ENCODE measurements at places on chromosomes 5 and 9. TPM values are rescaled to one million over a fixed set of nuclear protein-coding genes. Genes with fewer than 3 reads are reported as not detected.

C9 gene
- polyA plus RNA-seq = 839 TPM

ADCY2 gene
- not detected for polyA plus RNA-seq

GMCL2 gene
- polyA plus RNA-seq = not detected

ZNF474 gene
- polyA plus RNA-seq = not detected

PRELID2 gene
- polyA plus RNA-seq = 1.1 TPM

GPR150 gene
- 0.07 TPM for polyA plus RNA-seq

NUTM2F gene
- polyA plus RNA-seq = not detected

SHC3 gene
- 0.03 TPM for polyA plus RNA-seq

- DNase-seq = peak; percentile 57
Observed at GRCh38 chr5:122999947-123000563, 36.5 kb downstream of the PPIC start.

- DNase-seq = no peak
Observed at GRCh38 chr5:109819878-109820277, 130.2 kb downstream of the MAN2A1 start.

DNA sequence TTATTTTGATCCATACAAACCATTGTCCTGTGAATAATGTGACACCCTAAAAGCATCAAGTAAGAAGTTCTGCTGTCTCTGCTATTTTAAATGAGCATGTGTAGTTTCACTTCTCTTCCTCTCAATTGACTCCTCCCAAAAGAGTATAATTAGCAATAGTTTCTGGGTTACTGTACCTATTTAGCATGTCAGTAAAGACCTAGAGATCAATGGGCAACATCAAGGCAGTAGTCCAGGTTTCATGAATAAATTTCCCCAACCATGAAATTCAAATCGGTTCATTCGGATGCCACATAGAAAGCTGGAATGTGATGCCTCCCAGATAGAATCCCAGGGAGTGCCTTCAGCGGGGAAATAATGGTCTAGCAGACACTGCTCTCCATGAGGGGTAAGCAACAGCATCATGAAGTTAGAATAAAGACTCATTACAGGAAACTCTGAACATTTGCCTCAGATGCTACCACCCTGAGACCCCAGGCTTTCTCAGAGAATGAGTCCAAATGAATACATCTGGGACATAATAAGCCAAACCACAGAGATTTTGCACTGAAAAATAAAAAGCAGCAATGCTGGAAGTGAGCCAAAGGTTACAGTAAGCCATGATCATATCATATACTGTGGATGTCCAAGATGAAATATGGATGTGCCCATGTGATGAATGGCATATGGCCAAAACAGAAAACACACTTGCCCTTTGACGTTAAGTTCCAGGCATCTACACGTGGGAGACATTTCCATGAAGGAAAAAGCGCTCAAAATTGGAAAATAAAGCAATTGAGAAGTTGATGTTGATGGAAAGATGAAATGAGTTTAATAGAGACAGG is 1107.0 kb upstream of the SEMA6A start:
- DNase-seq = no peak

DNA sequence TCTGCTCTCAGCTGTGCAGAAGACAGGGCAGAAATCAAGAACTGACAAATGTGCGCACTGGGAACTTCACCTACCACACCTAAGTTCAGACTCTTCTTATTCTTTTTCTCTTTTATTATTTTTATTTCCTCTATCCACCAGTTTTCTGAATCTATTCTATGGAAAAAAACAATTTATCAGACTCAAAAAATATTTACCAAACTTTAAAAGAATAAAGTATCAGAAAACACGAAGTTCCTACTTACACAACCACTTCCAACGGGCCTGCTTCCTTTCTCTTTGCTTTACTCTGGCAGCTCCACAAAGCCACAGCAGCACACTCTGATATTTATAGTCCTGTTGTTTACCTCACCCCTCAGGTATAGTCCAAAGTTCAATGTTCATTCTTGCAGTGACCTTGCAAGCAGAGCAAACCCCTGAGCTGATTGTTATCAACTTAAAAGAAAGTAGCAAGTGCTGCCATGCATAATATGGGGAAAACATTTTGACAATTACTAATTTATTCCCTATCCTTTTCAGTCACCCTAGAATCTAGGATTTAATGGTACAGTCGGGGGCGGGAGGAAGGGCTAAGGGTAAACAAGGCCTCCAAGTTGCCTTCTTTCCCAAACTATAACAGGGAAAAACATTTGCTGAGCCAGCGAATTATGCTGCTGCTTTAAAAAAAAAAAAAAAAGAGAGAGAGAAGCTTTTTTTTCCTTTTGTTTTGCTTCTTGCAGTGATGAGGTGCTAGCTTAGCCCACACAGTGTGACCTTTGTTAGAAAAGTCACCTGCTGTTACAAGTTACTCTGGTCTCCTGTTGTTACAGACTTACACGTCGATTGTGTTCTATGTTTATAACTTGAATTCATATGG is at the start of gene SELENOP:
TSS of gene SELENOP (minus strand) at position 302 of the 856 bp plus-strand sequence. CDS start 3,539 bp downstream, outside the sequence.
- DNase-seq = peak; percentile 70

DNA sequence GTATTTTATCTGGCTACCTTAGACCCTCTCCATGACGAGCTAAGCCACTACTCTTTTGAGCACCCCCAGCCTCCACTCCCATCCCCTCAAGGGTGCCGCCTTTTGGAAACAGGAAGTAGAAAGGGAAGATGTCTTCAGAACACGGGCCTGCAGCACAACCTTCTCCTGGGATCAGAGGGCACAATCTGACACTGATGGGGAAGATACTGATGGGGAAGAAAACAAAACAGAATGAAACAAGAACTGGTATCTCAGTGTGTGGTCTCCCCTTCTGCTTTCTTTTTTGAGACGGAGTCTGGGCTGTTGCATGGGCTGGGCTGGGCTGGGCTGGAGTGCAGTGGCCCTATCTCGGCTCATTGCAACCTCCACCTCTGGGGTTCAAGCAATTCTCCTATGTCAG is 539.7 kb upstream of the DAP start:
- DNase-seq = no peak

DNA sequence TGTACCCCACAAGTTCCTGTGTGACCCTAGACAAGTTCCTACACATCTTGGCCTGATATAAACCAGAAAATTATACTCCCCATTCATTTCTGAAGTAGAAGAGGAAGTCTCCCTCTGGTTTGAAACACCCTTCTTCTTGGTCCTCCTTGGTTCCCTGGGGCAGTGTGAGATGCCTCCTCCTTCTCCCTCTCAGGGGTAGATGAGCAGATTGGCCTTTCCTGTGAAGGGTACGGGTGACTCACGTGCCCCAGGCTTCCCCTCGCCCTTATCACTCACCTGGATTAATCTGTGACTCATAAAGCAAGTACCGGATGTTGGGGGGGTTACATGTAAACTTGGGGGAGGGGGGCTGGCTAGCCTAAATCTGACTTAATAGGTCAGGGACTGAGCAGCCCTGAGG is 11.1 kb upstream of the AQP3 start:
- DNase-seq = no peak

GRCh38 chr5:112087222-112087621 is 330.2 kb upstream of the NREP start:
- no peak for DNase-seq

DNA sequence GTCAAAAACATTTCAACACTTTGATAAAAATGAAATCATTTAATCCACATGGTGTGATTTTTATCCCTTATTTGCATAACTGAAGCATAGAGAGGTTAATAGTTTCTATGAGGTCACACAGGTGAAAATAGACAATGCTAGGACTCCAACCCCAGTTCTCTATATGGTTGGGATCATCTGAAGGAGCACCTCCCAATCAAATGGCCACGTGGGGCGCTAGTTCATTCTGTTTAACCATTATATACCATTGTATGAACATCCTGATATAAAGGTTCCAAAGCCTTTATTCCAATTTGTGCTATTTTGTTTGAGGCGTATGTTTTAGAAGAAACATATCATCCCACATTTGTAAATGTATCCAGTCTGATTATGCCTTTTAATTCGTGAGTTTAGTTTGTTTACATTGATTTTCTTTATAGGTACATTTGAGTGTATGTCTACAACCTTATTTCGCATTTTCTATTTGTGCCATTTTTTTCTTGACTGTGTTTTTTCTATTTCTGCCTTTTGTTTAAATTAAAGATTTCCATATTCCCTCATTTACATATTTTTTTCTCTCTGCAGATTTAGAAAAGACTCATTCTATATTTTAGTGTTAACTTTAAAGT is 1092.0 kb downstream of the MAT2B start:
- no peak for DNase-seq

DNA sequence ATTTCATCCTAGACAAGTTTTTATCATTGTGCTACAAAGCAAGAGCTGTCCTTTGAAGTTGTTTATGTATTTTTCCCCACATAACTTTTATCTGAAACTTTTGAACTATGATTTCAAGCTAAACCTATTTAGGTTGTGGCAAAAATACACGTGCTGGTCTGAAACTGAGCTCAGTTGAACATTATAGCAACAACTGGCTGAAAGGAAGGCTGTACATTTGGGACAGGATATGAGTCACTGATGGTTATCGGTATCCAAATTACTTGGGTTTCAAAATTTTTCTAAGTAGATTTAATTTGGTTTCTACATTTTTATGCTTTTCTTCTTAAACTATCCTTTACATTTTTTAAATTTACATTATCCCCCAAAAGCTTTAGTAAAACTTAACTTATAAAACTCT is 627.3 kb upstream of the NUDT12 start:
- DNase-seq = no peak

- DNase-seq = no peak
Observed at GRCh38 chr5:148973455-148973854, 89.4 kb downstream of the SH3TC2 start.

DNA sequence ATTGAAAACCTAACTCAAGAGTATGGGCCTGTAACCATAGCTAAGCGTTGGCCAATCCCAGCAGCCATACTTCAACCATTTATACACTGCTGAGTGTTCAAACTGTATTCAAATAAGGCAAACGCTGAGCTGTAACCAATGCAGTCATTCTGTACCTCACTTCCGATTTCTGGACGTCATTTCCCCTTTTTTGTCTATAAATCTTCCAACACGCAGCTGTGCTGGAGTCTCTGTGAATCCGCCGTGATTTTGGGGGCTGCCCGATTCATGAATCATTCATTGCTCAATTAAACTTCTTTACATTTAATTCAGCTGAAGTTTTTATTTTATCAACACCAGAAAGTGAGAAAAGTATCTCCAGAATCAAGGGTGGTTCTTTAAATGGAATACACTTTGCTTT is 31.7 kb downstream of the MTX3 start:
- no peak for DNase-seq

DNA sequence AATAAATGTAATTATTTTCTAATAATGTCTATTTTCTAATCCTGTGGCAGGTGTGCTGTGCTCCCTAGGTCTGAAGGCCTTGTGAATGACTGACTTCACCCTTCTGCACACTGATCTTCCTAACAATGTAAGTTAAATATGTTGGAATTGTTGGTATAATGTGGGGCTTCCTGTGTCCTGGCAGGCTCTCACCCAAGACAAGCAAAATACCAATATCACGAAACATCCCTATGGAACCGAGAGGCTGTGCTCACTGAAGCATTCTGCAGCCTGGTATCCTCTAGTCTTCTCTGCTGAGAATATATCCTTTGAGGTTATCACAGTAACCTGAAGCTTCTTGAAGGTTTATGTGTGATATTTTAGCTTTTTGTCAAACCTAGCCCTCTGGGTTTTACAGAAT is 159.4 kb downstream of the GABRB2 start:
- DNase-seq = no peak

GRCh38 chr9:138122201-138122600 is 244.6 kb downstream of the CACNA1B start:
- DNase-seq = no peak

- DNase-seq = no peak
Observed at GRCh38 chr5:124876566-124876965, 130.1 kb upstream of the ZNF608 start.

DNA sequence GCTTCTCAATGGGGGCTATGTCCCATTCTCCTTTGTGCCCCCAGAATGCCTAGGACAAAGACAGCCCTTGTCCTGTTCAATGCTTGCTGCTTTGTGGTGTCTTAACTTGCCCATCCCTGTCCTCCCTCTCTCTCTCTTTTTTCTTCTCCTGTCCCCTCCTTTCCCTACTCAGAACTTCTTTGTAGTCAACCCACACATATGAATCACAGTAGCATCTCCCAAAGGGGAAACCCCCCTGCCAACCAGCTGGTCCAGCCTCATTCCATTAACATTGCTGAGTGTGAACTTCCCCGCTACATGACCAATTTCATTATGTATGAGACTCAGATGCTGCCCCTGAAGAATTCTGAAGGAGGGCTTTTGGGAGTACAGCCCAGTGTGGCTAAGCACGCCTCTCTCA is 408.3 kb downstream of the ENC1 start:
- no peak for DNase-seq

GRCh38 chr5:192970-193831 is 1.9 kb downstream of the LRRC14B start:
- no peak for DNase-seq

DNA sequence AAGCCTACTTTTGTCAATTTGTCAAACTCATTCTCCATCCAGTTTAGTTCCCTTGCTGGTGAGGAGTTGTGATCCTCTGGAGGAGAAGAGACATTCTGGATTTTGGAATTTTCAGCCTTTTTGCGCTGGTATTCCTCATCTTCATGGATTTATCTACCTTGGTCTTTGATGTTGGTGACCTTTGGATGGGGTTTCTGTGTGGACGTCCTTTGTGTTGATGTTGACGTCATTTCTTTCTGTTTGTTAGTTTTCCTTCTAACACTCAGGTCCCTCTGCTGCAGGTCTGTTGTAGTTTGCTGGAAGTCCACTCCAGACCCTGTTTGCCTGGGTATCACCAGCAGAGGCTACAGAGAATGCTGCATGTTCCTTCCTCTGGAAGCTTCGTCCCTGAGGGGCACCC is 71.2 kb downstream of the P4HA2 start:
- DNase-seq = no peak

Measured in liver (tissue), 10 donors.